Mesenteric fat pad (tissue), 1 donor: ENCODE measurements at places on chromosomes 6 and 20. TPM values are rescaled to one million over a fixed set of nuclear protein-coding genes. Genes with fewer than 3 reads are reported as not detected.

Gene FILIP1
- 8.1 TPM for total RNA-seq

Gene ABRACL
- 23.8 TPM for total RNA-seq

Gene RAD21L1
- total RNA-seq, result not detected

- DNase-seq, result no peak
These were observed 991 bp downstream of the UQCC2 start for GRCh38 chr6:33710296-33711121.

DNA sequence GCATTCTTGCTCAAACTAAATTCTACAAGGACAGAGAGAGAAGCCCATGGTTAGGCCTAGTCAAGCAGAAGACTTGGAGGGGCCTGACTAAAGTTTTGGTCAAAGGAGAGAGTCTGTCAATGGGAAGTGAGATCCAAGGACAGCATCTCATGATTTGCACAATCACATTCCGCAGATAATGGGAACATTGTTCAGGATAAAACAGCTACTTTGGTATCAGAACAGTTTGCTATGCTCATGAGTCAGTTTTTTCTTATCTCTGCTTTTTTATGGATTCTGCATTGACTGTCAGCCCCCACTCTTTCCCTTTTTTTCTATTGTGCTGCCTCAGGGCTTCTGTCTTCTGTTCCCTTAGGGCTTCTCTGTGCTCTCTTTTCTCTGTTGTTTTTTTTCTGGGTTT lies 28.6 kb downstream of the AKAP7 start:
- no peak for DNase-seq

DNA sequence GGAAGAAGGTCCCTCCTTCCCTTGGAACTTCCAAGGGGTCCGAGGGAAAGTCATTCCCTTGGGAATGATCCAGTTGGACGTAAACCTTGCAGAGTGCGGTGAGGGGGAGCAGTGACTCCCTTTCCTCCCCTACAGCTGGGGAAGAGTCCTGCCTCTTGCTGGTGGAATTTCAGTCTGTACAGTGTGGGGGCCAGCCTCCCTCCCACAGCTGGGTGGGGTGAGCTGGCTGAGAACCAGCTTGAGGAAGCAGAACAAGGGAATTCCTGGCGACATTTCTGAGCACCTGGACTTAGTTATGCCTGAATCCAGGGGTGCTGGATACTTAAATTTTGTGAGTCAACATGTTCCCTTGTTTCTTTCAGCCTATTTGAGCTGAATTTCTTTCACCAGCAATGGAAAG lies 152.0 kb downstream of the ANKRD60 start:
- DNase-seq, result no peak

GRCh38 chr20:54292185-54292584 lies 84.3 kb downstream of the PFDN4 start:
- no peak for DNase-seq

DNA sequence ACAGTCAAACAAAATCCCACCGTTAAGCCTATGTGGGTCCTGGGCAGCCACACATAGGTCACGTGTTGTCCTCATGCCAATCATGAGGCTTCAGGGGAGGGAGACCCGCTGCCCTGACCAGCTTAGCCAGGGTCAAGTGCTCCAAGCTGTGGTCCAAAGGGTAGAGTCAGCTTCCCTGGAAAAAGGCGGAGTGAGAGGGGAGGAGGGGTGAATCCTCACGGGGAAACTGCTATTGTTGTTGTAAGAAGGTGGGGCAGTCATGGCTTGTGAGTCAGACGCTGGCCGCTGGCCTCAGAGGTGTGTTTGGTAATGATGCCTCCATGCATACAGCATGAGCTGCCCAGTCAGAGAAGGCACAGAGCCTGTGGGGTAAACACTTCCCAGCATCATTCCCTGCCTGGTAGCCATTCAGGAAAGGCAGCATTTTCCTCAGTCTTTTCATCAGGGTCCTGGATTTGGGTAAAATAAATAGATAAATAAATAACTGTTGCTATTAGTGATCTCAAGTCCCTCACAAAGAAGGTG lies 8.7 kb downstream of the CST3 start:
- DNase-seq, result peak; percentile 89

- DNase-seq, result no peak
These were observed 682.0 kb downstream of the GRIK2 start for GRCh38 chr6:102075539-102075938.

DNA sequence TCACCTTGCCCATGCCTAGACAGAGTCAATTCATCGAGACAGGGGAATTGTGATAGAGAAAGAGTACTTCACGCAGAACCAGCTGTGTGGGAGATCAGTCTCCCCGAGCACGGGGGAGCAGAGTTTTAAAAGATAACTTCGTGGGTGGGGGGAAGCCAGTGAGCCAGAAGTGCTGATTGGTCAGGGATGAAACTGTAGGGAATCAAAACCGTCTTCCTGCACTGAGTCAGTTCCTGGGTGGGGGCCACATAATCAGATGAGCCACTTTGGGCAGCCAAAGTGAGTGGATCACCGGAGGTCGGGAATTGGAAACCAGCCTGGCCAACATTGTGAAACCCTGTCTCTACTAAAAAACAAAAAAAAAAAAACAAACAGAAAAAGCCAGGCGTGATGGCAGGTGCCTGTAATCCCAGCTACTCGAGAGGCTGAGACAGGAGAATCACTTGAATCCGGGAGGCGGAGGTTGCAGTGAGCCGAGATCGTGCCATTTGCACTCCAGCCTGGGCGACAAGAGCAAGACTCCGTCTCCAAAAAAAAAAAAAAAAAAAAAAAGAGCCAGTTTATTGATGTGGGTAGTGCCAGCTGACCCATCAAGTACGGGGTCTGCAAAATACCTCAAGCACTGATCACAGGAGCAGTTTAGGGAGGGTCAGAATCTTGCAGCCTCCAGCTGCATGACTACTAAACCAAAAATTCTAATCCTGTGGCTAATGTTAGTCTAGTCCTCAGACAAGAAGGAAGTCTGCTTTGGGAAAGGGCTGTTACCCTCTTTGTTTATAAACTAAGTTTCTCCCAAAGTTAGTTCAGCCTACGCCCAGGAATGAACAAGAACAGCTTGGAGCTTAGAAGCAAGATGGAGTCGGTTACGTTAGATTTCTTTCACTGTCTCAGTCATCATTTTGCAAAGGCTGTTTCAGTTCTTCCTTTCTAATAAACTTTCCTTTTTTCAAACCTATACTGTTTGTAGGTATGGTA lies 3.9 kb upstream of the TRIM39 start:
- DNase-seq, result no peak

DNA sequence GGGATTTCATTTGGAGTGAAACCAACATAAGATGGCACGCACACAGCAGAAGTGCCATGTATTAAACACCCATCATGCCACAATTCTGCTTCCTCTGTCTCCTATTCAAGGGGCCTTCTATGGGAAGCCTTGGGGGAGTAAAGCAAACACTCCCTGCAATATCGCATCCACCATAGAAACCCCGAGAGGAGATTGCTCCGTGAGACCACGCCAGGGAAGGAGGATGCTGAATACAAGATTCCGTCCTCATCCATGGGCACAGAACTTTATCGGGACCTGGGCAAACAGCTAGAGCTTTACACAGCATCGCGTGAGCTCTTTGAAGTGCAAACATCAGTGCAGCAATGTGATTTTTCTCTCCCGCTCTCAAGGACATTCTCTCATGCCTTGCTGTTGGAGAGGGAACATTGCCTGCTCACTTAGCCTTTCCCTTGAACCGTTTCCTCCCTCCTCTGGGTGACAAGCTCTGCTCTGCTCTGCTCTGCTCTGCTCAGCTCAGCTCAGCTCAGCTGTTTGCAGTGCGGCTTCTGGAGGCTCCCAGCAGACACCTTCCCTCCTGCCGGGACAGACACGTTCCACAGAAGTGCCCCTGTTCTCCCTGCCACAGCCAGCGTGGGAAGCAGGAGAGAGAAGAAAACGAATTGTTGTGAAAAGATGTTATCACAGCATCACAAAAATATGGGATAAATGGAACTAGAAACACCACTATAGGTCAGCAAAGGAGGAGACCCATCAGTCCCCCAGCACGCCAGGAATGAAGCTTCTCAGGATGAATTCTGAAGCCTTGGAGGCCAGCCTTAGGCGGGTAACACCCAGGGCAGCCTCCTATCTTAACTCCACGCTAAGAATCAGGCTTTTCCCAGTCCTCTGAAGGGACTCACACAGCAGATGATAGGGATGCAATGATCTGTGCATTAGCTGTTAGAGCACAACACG lies 48.2 kb downstream of the RNASET2 start:
- no peak for DNase-seq

GRCh38 chr6:150939399-150939798 lies 73.9 kb downstream of the MTHFD1L start:
- DNase-seq, result no peak

GRCh38 chr6:1614448-1615150 lies 4.9 kb downstream of the FOXC1 start:
- no peak for DNase-seq
